Hindlimb muscle (tissue), 1 donor: ENCODE measurements at places on chromosomes 7 and 10. TPM values are rescaled to one million over a fixed set of nuclear protein-coding genes. Genes with fewer than 3 reads are reported as not detected.

UNCX gene
- not detected for polyA plus RNA-seq

FBXO24 gene
- 2.3 TPM for polyA plus RNA-seq

SFTPD gene
- polyA plus RNA-seq: 1.8 TPM

CLRN3 gene
- polyA plus RNA-seq: not detected

GRCh38 chr10:110739811-110740271, 95.7 kb downstream of the RBM20 start:
- no peak for DNase-seq

DNA sequence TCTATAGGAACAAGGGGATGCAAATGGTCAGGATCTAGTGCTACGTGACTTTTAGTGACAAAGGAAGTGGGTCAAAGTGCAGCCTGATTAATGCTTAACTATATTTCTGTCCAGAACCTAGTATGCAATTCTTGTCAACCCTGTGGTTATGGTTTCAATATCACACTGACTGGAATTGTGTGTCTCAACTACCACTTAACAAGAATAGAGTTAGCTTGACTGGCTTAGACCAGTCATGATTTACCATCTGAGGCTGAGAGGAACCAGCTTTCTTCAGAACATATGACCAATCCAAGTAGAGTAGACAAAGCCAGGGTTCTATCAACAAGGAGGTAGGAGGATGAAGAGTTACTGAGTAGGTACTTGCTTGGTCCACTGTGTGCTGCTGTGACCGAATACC, 54.4 kb downstream of the MYPN start:
- no peak for DNase-seq

DNA sequence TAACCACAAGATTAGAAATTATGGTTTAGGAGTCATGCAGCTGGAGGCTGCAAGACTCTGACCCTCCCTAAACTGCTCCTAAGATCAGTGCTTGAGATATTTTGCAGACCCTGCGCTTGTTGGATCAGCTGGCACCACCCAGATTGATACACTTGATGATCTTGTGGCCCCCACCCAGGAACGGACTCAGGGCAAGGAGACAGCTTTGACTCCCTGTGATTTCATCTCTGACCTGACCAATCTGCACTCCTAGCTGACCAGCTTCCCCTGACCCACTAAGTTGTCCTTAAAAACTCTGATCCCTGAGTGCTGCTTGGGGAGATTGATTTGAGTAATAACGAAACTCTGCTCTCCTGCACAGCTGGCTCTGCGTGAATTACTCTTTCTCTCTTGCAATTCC, 8.0 kb upstream of the RAB18 start:
- no peak for DNase-seq

DNA sequence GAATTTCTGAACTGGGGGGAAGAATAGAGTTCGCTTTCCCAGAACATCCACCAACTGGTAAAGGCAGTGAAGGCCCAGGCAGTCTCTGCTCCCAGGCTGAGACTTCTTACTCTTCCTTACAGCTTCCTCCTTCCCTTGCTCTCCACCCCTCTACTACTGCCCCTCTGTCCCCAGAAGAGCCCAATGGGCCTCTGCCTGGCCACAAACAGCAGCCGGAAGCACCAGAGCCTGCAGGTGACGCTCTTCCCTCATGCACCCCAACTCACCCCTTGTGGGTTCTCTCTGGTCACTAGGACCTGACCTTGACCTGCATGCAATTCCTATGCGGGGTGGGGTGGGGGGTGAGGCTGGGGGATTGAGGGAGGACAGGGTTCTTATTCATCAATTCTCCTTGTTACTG, 16.5 kb downstream of the FAM131B start:
- DNase-seq: no peak

- no peak for DNase-seq
Measured at GRCh38 chr10:21962358-21962757, 41.2 kb downstream of the DNAJC1 start.

DNA sequence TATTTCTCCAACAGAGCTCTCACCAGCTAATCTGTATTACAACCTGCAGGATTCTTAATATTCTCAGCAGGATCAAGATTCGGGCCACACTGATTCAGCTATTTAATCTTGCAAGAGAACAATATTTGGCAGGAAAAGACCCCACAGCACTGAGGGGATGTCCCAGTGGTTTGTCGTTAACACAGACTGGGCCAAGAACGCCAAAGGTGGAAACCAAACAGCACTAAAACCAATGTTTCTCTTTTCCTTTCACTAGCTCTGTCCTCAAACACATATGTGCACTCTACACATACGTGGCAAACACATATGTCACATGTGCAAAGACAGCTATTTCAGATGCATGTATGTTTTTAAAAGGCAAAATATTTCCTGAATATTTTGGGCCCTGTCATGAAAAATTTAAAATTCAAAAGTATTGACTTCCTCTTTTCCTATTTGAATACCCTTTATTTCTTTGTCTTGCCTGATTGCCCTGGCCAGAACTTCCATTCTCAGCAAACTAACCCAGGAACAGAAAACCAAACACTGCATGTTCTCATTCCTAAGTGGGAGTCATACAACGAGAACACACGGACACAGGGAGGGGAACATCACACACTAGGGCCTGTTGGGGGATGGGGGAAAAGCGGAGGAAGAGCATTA, 51.7 kb upstream of the NEBL start:
- no peak for DNase-seq

- DNase-seq: no peak
Measured at GRCh38 chr10:72742797-72743196, 50.9 kb downstream of the MCU start.

- no peak for DNase-seq
Measured at GRCh38 chr7:144436500-144436899, 33.0 kb upstream of the NOBOX start.

DNA sequence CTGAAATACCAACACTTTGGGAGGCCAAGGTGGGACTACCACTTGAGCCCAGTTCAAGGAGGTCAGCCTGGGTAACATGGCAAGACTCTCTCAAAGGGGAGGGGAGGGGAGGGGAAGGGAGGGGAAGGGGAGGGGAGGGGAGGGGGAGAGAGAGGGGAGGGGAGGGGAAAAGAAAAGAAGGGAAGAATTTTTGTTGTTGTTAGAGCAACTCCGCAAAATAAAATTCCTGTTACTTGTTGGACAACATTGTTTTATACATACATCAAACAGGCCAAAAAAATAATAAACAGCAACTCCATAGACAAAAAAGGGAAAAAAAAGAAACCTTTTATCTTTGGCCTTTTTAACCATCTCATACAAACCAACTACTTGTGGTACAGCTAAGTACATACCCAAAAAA, 57.3 kb upstream of the TRIM24 start:
- no peak for DNase-seq
